ENCODE measurements at places on chromosomes 16 and 17. TPM values are rescaled to one million over a fixed set of nuclear protein-coding genes. Genes with fewer than 3 reads are reported as not detected.

DNA sequence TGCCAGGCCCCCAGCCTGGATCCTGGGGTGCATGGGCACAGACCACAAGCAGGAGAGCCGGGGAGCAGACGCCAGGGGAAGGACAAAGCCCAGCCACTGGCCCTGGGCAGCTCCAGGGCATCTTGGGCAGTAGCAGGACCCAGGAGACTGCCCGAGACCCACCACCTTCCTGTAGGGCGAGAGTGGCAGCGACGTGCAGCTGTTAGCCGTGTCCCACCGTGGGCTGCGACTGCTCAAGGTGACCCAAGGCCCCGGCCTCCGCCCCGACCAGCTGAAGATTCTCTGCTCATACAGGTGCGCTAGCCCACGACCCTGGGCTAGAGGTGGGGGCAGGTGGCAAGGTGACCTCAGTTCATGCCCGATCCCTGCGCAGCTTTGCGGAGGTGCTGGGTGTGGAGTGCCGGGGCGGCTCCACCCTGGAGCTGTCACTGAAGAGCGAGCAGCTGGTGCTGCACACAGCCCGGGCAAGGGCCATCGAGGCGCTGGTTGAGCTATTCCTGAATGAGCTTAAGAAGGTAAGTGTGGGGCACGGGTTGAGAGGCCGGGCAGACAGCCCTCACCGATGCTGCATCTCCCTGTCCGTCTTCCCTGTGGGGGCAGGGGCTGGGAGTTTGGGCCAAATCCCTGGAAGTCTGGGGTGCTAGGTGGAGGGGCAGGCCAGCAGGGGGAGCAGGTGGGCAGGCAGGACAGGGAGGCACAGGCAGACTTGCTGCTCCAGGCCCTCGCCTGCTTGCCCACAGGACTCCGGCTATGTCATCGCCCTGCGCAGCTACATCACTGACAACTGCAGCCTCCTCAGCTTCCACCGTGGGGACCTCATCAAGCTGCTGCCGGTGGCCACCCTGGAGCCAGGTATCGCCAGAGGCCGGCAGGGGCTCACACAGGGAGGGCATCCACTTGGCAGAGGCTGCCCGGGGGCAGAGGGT, 13.5 kb upstream of the SMIM5 start:
- no peak for DNase-seq

- peak; percentile 29 for DNase-seq
Measured at GRCh38 chr17:16273929-16274339, 56.9 kb downstream of the PIGL start.

DNA sequence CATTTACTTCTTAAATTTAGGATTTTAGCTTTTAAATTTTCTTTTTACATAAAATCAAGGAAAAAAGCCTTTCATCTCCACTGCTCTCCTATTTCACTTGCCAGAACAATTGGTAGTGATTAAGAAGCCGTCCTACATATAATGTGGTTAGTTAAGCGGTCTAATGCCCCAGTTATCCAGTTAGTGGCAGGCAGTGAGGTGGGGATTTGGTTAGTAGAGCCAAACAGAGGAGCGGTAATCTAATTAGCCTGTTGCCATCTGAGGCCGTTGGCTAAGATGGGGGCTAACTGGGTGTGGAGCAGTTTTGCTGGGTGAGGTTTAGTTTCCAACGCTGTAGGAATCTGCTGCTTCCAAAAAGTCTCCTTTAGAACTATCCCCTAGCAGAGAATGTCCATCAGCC, 22.4 kb downstream of the SNX11 start:
- DNase-seq: no peak

DNA sequence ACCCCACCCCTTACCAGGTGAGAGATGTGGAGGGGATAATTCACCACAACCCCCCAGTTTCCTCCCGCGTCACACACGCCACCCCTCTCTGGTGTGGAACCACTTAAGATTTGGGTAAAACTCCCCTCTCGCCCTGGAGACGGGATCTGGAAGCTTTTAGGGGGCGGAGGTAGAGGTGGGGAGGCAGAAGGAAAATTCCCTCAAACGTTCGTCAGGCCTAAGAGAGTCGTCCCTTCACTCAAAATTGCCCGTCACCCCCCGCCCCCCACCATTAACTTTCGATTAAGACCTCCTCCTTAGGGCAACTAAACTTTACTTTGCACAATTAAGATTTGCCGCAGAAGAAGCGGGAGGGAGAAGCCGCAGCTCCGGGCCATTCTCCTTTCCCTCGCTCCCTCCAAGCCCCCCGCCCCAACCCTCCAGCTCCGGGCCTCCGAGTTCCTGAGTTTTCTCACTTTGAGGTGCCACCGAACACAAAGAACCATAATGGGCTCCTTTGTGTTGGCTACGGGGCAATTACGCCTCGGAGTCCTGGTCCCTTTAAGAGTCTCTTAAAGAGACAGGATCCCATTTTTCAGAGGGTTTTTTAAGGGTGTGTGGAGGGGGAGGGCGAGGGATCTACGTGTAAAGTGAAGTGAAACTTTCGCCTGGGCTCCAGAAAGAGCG, 985 bp upstream of the FZD2 start:
- peak; percentile 73 for DNase-seq

The SLFN5 gene
- total RNA-seq: 11.1 TPM

The KIF18B gene
- total RNA-seq: not detected

The MOSMO gene
- total RNA-seq: 18.6 TPM

The KRT36 gene
- not detected for total RNA-seq

The BANP gene
- 181 TPM for total RNA-seq
